ENCODE measurements at places on chromosomes 2 and 18. TPM values are rescaled to one million over a fixed set of nuclear protein-coding genes. Genes with fewer than 3 reads are reported as not detected.

DNA sequence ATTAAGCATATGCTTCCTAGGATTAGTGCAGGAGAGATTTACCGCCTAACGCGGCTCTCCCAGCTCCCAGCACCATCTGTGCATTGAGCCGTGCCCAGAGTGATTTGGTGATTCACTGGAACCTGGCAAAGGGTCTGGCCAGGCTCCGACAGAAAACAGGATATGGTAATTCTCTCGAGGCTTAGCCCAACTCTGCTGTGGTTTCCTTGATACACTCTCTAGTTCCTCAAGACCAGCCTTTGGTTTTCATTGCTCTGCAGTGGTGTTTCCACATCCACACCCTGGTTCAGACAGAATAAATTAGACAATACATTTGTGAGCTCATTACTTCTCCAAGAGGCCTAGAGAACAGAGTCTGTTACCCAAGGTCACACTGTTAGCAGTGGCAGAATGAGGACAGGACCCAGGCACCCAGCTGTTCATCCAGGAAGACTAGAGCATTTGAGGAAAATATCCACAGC lies 23.0 kb upstream of the SMAD2 start:
- no peaks in the 10 kb centered on the region for H3K36me3 ChIP-seq
- H3K27me3 ChIP-seq = peaks cover 7% of the 10 kb centered on the region
- H3K4me3 ChIP-seq = no peak overlapping the region

DNA sequence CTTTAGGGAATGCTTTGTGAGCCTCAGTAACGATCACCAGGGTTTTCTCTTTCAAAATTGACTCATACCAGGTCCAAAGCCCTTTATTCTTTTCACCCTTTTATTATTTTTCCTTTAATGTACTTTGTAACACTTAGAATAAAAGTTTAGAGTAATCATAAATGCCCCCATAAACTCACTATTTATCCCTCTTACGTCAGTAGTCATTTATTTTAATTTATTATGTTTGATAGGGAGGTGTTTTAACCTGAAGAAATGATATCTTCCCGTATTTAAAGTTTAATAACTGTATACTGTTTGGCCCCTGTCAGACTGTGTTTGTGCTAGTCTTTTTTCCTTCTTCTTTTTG lies 1.1 kb downstream of the TWSG1 start:
- peaks cover 3% of the 10 kb centered on the region for H3K4me1 ChIP-seq
- peak overlapping the region; percentile 87 for H3K4me3 ChIP-seq
- no peaks in the 10 kb centered on the region for H3K36me3 ChIP-seq

- no peak overlapping the region for H3K27ac ChIP-seq
- H3K36me3 ChIP-seq = no peaks in the 10 kb centered on the region
- H3K4me3 ChIP-seq = no peak overlapping the region
- DNase-seq = peak; percentile 74
- H3K4me1 ChIP-seq = peaks cover 11% of the 10 kb centered on the region
These were observed 362.9 kb downstream of the ZEB2 start for GRCh38 chr2:144156736-144157640.

DNA sequence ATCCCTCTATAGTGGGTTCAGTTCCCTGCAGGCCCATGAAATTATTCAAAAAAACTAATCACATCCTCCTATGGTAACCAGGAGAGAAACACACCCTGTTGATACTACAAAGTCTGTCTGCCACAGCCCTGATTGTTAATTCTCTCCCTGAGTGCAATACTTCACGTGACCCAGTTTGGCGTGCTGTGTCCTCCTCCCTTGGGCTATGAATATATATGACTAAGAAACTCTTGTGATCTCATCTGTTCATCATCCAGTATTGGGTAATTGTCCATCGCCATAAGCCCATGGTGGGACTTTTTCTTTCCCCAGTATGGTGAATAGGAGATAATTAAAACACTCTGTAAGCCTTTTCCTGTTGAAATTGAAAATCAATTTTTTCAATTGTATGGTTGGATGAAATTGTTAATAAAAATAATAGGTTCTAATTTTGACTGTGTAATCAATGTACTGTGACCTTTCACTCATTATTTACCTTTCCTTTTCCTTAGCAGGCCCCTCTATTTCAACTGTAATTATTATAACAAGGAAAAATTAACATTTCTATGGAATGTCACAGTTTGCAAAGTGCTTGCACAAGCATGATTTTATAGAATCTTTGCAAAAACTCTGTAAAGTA lies 1822.6 kb downstream of the SUCLG1 start:
- H3K36me3 ChIP-seq = no peaks in the 10 kb centered on the region
- DNase-seq = no peak
- no peak overlapping the region for H3K4me3 ChIP-seq
- H3K27me3 ChIP-seq = no peaks in the 10 kb centered on the region
- H3K4me1 ChIP-seq = no peaks in the 10 kb centered on the region

GRCh38 chr2:20431772-20432171 lies 15.1 kb upstream of the RHOB start:
- H3K27ac ChIP-seq = no peak overlapping the region
- no peaks in the 10 kb centered on the region for H3K4me1 ChIP-seq
- DNase-seq = no peak
- peaks cover 9% of the 10 kb centered on the region for H3K27me3 ChIP-seq
- H3K36me3 ChIP-seq = no peaks in the 10 kb centered on the region
- no peak overlapping the region for H3K4me3 ChIP-seq

DNA sequence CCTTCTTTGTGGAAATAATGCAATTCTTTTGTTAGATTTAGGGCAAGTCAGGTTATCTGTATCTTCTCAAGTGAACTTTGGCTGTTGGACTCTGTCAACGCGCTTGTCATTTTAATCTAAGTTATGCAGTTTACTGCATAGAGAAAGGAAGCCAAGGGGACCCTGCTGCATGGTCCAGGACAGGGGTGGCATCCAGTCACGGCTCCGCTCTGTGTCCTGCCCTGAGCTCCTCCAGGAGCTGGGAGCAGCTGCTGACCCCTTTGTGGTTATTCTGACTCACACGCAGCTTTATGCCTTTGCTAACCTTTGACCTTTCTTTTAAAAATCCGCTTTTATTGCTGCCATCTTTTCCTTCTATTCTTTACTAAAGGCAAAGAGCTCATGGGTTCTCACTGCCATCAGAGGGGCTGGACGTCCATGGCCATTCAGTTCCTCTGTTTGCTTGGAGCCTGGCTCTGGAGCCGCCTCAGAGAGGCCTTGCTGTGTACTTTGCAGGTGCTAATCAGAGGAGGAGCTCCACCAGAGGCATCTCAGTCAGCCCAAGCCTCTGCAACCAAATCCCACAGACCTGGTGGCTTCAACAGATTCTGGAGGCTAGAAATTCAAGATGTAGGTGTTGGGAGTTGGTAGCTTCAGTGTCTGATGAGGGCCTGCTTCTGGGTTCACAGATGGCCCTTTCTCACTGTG lies 39.3 kb downstream of the SNTG2 start:
- H3K27ac ChIP-seq = no peak overlapping the region
- H3K4me3 ChIP-seq = no peak overlapping the region
- H3K36me3 ChIP-seq = no peaks in the 10 kb centered on the region
- no peaks in the 10 kb centered on the region for H3K4me1 ChIP-seq
- DNase-seq = no peak
- no peaks in the 10 kb centered on the region for H3K27me3 ChIP-seq

DNA sequence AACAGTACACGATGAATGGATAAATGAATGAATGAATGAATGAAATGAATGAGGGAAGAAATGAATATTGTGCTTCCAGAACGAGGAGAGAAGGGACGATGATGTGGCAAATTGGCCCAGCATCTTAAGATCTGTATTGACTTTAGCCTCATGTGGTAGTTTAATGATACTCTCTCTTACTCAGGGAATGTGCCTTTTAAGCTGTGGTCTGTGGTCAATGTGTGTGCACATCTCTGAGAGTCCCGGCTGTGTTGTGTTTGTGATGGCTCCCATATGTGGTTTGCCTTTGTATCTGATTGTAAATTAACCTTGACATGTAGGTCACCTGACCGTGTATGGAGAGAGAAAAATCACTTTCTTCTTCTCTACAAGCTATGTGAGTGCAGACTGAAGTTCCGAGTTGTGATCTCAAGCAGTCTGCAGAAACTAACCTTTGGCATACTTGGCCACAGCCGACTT lies 91.2 kb downstream of the NEDD4L start:
- no peaks in the 10 kb centered on the region for H3K36me3 ChIP-seq
- DNase-seq = no peak
- H3K4me1 ChIP-seq = peaks cover 2% of the 10 kb centered on the region
- no peak overlapping the region for H3K27ac ChIP-seq
- no peak overlapping the region for H3K4me3 ChIP-seq

DNA sequence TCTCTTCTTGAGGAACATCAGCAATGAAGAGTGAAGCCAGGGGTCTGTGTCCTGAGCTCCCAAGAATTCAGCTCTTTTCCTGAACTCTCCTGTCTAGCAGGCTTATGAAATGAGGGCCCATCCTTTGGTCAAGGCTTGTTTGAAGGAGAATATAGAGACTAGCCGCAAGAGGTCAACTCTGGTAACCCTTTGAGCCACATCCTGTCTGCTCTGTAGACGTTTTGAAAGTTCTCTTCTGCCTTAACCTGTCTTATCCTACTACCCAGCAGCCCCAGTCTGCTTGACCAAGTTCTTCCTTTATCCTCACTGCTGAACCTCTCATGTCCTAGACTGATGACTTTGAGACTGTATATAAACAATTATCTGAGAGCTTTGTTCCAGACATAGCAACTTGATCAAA lies 5.4 kb downstream of the SEMA4F start:
- no peak for DNase-seq
- H3K27ac ChIP-seq = no peak overlapping the region
- H3K4me1 ChIP-seq = peaks cover 2% of the 10 kb centered on the region
- H3K27me3 ChIP-seq = no peaks in the 10 kb centered on the region

GRCh38 chr2:207083361-207084110 lies 82.2 kb downstream of the KLF7 start:
- no peaks in the 10 kb centered on the region for H3K27me3 ChIP-seq
- H3K27ac ChIP-seq = no peak overlapping the region
- peaks cover 28% of the 10 kb centered on the region for H3K4me1 ChIP-seq
- peaks cover 23% of the 10 kb centered on the region for H3K36me3 ChIP-seq
- H3K4me3 ChIP-seq = no peak overlapping the region

DNA sequence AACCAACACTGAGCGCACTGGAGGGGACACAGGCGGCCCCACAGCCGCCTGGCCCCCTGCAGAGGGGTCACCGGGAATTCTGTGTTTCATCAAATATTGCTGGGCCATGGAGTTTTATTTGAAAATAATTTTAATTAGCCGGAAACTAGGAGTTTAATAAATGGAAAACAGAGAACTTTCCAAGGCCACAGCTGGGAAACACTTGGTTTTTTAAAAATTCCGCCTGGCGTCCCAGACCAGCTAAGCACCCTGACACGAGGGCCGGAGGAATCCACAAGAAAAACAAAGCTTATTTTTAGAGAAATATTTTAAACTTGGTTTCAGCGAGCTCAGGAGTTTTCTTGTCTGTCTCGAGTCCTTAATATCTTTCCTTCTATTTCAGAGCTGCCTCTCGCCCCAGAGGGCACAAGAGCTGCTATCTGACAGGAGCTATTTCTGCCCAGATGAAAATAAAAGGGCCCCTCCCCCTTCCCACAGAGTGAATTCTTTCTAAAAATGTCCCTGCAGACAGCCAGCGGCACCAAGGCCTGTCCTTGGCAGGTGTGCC lies 8.2 kb downstream of the ZFP36L2 start:
- H3K4me3 ChIP-seq = no peak overlapping the region
- DNase-seq = no peak

DNA sequence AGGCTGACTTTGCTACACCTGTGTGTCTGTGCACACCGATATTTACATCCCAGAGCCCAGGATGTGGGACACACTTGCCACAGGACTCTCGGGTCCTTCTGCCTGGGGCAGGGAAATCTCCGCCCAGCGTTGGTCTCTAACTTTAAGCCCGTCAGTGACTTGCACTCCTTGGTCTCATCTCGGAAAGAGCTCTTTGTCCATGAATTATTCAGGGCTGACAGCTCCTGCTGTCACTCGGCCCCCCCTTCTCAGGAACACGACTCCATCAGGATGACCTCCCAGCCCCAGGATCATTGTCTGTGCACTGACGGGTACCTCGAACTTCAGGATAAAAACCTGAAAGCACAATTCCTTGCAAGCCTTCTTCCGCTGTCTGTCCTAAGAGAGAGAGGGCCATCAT lies 26.6 kb downstream of the PLB1 start:
- H3K27me3 ChIP-seq = peaks cover 43% of the 10 kb centered on the region
- H3K36me3 ChIP-seq = no peaks in the 10 kb centered on the region
- no peaks in the 10 kb centered on the region for H3K4me1 ChIP-seq
- DNase-seq = no peak

DNA sequence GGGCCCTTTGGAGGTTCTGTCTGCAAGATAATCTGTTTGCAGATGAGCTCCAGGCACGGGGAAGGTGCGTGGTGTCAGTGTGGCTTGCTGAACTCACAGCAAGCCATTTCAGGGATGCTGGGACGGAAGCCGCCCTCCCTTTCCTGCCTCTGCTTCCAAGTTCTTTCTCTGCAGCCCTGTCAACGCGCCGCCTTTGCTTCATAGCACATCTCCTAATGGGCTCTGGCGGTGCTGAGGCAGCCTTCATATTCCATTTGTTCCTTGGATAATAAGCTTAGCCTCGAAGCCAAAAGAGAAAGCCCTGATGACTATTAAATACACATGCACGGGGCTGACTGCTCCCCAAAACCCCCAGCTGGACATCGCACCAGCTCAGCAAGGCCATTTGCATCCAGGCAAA lies 81.7 kb upstream of the TAF1B start:
- peaks cover 53% of the 10 kb centered on the region for H3K27me3 ChIP-seq
- H3K4me3 ChIP-seq = no peak overlapping the region
- no peak overlapping the region for H3K27ac ChIP-seq
- no peaks in the 10 kb centered on the region for H3K4me1 ChIP-seq
- DNase-seq = no peak

CTAGE1 gene
- total RNA-seq = not detected

ATP8B1 gene
- 100 TPM for total RNA-seq

ACADL gene
- not detected for total RNA-seq

RAD51AP2 gene
- total RNA-seq = not detected

ARHGEF33 gene
- 0.12 TPM for total RNA-seq

ABHD3 gene
- 10.0 TPM for total RNA-seq

ATP9B gene
- total RNA-seq = 18.2 TPM

CPLX4 gene
- not detected for total RNA-seq

CCDC178 gene
- total RNA-seq = 0.80 TPM

NTSR2 gene
- total RNA-seq = not detected

Data from endothelial cell of umbilical vein (primary cell).